Cortex of kidney (tissue), 1 donor: ENCODE measurements at places on chromosomes 2 and 18.

GRCh38 chr2:3641181-3641580, 16.8 kb upstream of the ALLC start:
- no peak for DNase-seq

DNA sequence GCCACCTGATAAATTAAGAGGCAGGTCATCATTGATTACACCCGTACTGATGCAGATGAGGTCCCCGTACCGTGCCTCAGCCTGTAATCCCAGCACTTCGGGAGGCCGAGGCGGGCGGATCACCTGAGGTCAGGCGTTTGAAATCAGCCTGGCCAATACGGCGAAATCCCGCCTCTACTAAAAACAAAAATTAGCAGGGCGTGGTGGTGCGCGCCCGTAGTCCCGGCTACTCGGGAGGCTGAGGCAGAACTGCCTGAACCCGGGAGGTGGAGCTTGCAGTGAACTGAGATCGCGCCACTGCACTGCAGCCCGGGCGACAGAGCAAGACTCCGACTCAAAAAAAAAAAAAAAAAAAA, 683 bp upstream of the ENOSF1 start:
- no peak for DNase-seq

- no peak for DNase-seq
Observed at GRCh38 chr2:165313509-165313908, 74.3 kb downstream of the SCN2A start.

DNA sequence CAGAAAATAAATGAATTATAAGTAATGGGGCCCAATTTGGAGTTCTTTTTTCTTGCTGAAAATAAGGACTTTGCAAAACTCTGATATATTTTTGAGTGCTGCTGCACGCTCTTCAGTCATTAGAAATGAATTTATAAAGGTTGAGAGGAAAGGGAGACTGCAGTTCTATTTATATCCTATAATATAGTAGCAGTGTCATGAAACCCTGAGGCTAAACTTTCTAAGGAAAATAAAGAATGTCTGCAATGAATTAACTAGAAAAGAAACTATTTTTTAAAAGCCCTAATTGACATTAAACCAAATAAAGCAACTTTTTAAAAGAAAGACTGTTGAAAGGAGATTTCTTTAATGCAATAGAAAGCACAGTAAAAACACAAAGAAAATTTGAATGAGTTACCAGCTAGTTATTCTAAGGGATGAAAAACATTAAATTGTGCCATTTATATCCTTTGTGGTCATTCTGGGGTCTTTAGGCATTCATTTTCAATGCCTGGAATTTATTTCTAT, 1072.8 kb upstream of the TMEFF2 start:
- DNase-seq, result no peak

- DNase-seq, result no peak
Observed at GRCh38 chr2:96264656-96265348, 995 bp downstream of the TMEM127 start.

GRCh38 chr2:25421820-25422411, 80.2 kb upstream of the DNMT3A start:
- DNase-seq, result no peak

GRCh38 chr18:63619661-63620060, 24.4 kb downstream of the SERPINB4 start:
- no peak for DNase-seq

- no peak for DNase-seq
Observed at GRCh38 chr2:227025510-227025909, 138.5 kb downstream of the COL4A4 start.

- no peak for DNase-seq
Observed at GRCh38 chr2:218275371-218276072, 5.2 kb downstream of the PNKD start.

DNA sequence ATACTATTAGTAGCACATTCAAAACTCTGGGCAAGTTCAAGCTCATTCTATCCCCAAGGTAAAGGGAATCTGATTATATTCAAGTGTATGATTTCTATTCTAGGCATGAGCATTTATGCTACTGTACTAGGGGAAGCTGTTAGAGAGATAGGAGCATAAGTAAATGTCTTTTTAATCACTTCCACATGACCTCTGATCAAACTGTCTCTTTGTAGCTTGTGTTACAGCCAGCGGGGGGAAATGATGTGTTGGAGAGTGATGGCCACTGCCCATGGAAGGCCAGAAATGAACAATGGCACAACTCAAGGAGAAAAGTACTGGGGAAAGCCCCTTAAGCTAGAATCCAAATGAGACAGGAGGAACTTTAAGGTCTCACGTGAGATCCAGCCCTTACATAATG, 894.9 kb upstream of the CDH2 start:
- DNase-seq, result no peak

DNA sequence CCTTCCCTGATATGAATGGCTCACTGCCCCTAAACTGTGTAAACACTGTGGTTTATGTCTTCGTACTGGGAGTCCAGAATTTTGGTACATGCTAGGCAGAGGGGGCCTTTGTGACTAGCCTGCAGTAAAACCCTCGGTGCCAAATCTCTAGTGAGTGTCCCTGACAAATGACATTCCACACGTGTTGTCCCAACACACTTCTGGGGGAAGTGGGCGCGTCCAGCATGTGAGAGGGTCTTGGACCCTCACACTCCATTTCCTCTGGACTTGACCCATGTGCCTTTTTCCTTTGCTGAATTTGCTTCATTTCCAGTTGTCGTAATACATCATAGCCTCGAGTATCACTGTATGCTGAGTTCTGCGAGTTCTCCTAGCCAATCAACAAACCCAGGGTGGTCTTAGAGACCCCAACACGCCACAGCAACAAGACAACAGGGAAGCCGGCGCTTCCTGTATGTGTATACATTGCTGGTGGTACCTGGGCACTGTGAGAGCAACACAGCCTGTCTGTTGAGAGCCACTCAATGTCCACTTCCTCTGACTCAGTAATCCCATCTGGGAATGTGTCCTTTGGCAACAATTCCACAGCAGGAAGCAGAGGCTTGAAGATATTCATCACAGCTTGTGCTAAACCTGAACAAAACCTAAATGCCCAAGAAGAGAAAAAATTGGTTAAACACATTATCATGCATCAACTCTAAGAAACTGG, 26.9 kb upstream of the SLC66A3 start:
- no peak for DNase-seq

GRCh38 chr18:36212301-36213171, 25.2 kb downstream of the MOCOS start:
- no peak for DNase-seq

GRCh38 chr2:46118656-46119371, 178.4 kb upstream of the EPAS1 start:
- DNase-seq, result no peak

- DNase-seq, result no peak
Observed at GRCh38 chr18:62388855-62389760, 64.0 kb downstream of the TNFRSF11A start.

GRCh38 chr2:45248214-45248613, 239.0 kb upstream of the SIX2 start:
- DNase-seq, result no peak
